ENCODE measurements at places on chromosomes 12 and 14. TPM values are rescaled to one million over a fixed set of nuclear protein-coding genes. Genes with fewer than 3 reads are reported as not detected.
A peak's percentile ranks its signal among the peaks of the same experiment; 100 is the strongest.

DNA sequence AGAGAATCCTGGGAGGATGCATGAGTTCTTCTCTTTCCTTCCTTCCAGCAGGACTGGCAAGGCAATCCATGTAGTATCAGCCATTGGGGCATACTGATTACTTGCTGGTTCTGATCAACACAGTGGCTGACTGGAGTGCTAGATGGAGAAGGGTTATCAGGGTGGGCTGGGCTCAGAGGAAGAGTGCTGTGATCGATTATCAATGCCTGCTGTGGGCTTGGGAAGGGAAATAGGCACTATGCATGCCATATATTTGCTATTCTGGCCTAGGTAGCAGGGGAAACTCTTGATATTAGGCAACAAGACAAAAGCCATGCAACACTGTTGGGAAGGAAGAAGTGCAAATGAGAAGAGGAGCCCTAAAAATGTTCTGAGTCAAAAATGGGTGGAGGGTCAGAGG lies 45.8 kb downstream of the HRK start:
- DNase-seq: no peak

- DNase-seq: no peak
These were observed 427 bp downstream of the SLC6A12 start for GRCh38 chr12:213527-213932.

DNA sequence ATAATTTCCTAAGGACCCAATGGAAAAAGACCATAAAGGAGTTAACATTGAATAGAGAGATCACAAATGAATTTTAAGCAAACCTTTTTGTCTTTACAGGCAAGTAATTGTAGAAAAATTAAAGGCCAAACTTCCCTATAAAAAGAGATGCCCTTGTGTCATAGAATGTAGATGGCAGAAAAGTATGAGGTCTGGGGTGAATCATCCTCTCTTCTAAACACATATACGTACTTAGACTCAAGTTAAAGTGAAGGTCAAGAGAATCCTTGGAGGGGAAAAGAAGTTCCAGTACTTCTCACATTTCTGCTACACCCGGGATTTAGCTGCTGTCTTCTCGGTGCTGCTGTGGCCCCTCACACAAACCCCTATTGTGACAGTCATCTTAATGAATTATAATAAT lies 116.2 kb upstream of the ARID2 start:
- DNase-seq: no peak

Gene RNASE3
- not detected for total RNA-seq

Gene GPRC5A
- 58.9 TPM for total RNA-seq

DNA sequence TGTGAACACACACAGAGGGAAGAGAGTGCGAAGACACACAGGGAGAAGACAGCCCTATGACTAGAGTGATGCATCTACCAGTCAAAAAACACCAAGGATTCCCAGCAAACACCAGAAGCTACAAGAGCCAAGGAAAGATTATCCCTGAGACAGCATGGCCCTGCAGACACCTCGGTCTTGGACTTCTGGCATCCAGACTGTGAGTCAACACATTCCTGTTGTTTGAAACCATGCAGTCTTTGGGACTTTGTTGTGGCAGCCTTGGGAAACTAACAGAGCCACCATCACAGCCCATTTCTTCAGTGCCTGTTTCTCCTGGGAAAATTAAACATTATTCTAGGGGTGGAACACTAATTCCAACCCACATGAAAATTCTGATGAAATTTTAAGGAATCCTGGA lies 220.6 kb downstream of the GXYLT1 start:
- DNase-seq: no peak

Gene AICDA
- total RNA-seq: not detected

DNA sequence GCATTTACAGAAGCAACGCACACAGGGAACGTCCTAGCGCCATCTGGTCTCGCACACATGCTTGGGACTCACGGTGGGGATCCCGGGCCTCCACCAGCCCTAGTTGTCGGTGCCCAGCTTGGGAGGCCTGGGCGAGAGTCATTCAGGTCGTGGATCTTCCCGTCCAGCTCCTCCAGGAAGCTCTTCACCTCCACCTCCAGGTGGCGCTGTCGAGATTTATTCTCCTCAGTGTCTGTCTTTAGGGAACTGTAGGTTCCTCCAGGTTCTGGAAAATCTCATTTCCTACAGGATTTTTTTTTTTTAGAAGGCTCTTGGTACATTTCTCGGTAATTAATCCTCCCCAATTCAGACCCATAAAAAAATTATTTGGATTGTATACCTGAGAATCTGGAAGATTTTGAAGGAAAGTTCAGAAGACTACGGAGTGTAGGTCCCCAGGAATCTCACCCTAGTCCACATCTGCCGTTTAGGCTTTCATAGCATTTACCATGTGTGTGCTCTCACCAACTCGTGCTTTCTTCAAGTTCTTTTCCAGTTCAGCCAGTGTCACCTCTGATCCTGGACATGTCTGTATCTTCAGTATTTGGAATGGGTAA lies 910.0 kb downstream of the TMEM121 start:
- DNase-seq: no peak

DNA sequence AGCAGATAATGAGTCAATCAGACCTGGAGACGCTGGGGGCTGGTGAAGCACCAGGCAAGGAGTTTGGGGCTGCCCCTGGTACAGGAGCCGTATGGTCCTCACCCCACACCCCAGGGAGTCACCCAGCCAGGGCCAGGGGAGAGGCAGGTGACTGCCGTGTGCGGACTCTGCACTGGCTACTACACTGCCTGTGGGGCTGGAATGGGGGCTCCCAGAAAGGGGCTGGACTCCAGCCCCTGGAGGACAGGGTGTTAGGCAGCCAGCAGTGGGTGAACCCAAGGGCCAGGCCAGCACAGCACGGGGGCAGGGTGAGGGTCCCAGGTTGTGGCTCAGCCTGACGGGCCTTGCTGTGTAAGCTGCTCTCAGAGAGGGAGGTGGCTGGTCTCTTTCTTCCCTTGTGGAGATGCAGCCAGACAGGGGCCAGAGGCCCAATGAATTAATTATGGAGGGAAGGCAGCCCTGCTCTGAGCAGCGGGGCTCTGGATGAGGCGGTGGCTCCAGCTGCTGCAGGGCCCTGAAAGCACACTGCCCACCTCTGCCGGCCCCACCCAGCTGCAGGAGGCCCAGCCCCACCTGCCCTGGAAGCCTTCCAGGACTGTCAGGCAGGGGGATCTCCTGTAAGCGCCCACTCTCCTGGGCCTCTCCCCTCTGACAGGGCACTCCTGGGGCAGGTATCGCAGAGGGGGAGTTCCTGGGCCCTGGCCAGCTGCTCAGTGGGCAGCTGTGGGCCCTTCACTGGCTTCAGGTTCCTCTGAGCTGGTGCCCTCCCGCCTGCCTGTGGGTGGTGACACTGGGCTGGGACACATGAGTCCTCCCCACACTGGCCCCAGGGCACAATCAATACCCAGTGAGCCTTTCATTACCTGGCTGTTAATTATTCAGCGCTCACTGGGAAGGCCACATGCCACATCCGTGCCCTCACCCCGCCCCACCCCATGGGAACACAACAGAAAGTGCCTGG lies 142.5 kb upstream of the C14orf180 start:
- peak; percentile 77 for DNase-seq

GRCh38 chr12:26978801-26979200 lies 35.4 kb downstream of the TM7SF3 start:
- no peak for DNase-seq

Gene KRT72
- not detected for total RNA-seq

Gene RNASE7
- total RNA-seq: not detected

Gene TSPAN9
- 15.6 TPM for total RNA-seq

GRCh38 chr12:39357041-39357440 lies 85.9 kb downstream of the KIF21A start:
- DNase-seq: no peak
